ENCODE measurements at places on chromosomes 1 and 21.

GRCh38 chr1:154595621-154596020 is 12.4 kb downstream of the ADAR start:
- DNase-seq = no peak

- no peak for DNase-seq
Measured at GRCh38 chr1:58256041-58256440, 290.5 kb downstream of the OMA1 start.

DNA sequence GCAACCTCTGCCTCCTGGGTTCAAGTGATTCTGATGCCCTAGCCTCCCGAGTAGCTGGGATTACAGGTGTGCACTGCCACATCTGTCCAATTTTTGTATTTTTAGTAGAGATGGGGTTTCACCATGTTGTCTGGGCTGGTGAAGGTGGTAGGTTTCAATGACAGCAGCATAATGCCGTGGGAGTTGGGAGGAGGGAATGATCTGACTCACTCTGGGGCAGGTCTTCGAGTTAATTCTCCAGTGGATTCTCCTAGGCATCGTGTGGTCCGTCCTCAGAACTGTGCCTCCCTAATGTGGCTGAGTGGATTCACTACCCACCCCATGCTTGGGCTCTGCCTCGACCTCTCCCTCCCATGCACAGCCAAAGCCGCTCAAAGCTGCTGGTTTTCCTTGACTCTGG is 1.7 kb upstream of the GPR37L1 start:
- DNase-seq = no peak

GRCh38 chr1:217734973-217735372 is 103.8 kb downstream of the SPATA17 start:
- no peak for DNase-seq

GRCh38 chr1:245677461-245678240 is 522.9 kb downstream of the KIF26B start:
- DNase-seq = no peak

- no peak for DNase-seq
Measured at GRCh38 chr1:109754738-109755137, 9.0 kb downstream of the EPS8L3 start.

GRCh38 chr1:47703156-47703825 is 265.4 kb downstream of the FOXD2 start:
- no peak for DNase-seq

GRCh38 chr21:17472592-17473271 is 40.1 kb upstream of the CXADR start:
- no peak for DNase-seq

DNA sequence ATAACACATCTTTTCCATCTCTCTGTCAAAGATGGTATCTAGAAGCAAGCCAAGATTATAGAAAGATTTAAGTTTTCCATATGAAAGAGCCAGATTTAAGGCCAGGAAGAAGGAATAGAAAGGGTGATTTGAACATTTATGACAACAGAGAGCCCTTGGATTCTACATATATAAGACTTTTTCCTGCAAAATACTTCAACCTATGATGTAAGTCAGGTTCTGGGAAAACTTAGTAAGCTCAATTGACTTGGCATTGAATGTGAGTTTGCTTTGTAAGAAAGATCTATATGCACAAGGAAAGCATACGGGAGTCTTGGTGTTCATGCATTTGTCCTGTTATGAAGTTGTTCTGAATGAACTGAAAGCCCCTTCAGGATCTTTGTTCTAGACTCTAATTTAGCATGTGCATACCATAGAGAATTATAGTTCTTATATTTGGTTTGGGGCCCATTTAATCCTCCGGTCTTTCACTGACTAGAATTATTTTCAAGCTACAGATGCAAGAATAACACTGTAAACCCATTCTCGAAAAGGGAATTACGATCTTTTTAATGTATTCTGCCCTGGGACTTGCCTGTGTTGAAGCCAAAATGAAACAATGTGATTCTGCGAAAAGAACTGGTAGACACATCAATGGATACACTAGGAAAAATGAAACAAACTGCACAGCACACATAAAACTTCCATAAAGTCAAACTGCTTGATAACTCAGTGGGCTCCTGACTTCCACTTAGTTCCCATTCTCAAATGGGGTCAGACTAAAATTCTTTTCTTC is 152.8 kb downstream of the DISP1 start:
- no peak for DNase-seq

- DNase-seq = no peak
Measured at GRCh38 chr1:112997781-112998180, 41.8 kb upstream of the SLC16A1 start.

DNA sequence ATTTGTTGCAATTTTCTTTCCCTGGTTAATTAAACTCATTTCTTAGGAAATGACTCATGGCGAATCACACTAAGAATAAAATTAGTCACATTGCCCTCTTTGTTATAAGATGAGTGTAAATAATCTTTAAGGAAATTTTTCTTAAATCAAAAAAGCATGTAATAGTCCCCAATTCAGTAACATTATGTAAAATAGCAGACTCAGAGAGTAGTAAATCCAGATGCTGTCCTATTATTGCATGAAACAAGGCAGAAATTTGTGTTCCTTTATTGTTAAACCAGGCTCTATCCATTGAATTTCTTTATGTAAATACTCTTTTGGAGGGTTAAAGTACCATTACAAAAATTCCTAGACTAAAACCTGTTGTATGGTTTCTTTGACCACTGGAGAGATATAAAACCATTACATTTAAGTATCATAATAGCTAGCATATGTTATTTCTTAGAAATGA is 154.5 kb upstream of the C1orf87 start:
- no peak for DNase-seq

DNA sequence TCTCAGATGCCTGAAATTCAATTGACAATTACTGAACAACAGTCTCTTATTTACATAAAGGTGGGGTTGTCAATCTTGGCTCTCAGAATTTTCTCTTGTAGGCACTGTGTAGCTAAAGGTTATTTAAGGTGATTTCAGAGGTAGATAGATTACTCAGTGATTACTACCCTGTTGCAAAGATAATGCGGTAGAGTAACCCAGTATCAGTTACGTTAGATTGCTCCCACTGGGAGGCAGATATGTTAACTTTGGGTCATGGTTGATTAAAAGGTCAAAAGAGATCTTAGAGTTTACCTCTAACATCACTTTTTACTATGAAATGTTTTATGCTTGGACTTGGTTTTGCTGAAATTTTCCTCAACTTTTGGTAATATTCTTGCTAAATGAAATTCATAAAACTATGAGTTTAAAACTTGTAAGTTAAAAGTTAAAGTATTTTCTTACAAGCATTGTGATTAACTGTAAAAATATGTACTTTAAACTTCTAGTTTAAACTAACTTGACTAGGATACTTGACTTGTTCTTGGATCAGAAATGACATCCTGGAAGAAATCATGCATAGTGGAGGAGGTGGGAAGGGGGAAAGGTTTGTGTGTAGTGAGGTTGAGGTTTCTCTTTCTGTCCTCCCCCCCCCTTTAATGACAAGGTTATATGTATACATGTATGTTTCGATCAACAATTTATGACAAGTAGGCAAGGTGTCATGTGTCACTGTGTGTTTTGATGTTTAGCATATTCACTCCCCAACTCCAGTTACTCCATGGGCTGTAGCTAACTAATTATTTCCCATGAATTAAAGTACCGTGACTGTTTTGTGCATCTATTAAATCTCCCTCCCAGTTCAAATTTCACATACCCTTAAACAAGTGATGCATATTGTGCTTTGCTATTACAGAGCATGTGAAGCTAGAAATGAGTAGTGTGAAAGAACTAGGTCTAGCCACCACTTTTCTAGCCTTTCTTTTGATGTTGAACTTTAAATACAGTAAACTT is 2.9 kb downstream of the LAMC1 start:
- no peak for DNase-seq

DNA sequence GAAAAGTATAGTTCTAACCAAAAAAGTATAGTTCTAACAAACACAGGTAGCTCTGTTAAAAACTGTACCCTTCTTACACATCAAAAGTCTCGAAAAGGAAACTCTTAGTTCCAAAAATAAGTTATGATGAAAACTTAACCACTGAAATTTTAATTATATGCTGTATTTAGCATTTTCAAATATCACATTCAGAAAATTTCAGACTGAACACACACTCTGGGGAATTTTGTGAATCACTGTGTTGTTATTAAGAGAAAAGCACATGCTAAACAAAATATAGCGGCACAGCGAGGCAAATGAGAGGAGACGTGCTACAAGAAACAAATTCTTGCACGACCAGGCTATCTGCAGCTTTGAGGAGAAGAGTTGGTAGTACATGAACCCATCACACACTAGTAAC is 30.4 kb downstream of the VAV3 start:
- no peak for DNase-seq

DNA sequence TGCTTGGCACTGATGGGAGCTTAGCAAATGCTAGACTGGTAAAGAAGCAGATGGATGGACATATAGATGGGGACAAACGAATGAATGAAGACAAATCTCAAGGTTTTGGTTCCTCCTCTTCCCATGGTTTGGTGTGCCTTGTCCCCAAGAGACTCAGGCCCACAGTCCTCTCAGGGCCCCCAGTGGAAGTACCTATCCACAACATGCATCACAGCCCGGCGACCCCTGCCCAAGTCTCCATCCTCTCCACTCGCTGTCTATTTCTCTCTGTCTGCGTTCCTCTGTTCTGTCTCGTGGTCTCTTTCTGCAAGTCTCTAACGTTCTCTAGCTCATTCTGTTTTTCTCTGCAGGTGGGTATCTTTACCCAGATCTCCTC is 85.8 kb downstream of the GLIS1 start:
- no peak for DNase-seq

DNA sequence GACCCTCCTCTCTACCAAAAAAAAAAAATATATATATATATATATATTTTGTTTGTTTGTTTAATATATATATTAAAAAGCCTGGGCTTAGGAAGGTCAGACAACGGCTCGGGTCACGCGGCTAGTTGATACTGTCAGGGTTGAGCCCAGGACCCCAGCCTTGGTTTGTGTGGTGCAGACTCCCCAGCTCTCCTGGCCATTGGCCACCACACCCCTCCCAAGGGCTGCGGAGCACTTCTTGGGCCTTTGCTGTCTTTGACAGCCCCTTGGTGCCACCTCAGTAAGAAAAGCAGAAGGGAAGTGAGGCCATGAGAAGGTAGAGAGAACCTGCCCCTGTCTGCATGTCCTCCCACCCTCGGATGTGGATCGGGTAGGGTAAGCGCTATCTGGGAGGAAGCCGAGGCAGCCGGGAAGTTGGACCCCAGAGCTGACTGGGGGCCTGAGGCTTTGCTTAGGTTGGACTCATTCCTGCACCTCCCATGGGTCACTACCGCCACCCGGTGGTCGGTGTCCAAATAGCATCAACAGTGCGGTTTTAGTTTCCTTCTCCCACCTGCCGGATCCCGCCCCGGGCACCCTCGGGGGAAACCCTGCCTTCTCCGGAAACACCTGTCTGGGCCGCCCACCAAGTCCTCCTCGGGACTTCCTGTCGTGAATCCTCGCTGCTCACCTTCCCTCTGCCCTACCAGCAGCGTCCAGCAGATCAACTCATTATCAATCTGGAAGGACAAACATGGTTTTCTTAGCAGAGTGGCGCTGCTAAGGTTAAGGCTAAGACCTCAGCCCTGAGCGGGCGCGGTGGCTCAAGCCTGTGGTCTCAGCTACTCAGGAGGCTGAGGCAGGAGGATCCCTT is 29.8 kb upstream of the GNPAT start:
- DNase-seq = peak; percentile 90

GRCh38 chr1:52404975-52405338 is 555 bp downstream of the PRPF38A start:
- DNase-seq = no peak

- no peak for DNase-seq
Measured at GRCh38 chr1:150777544-150777943, 12.0 kb upstream of the CTSS start.

GRCh38 chr1:51421964-51422363 is 91.6 kb upstream of the TTC39A start:
- DNase-seq = no peak

DNA sequence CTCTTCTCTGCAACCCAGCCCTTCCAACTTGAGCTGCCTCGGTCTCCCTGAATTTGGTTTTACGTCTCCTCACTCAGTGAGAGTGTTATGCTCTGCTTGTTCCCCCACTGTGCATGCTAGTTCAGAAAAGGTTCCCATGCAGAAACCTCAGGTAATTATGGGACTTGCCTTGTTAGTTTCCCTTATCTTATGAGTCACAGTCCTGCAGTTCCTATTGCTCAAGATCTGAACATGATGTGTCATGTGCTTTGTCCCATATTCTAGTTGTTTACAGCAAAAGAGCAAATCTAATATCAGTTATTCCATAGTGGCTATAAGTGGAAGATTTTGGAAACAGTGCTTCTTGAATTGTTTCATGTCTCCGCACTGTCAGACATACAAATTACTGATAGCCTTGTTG is 74.4 kb downstream of the DUSP10 start:
- DNase-seq = no peak

GRCh38 chr1:8082945-8083344 is 56.8 kb upstream of the ERRFI1 start:
- DNase-seq = no peak

DNA sequence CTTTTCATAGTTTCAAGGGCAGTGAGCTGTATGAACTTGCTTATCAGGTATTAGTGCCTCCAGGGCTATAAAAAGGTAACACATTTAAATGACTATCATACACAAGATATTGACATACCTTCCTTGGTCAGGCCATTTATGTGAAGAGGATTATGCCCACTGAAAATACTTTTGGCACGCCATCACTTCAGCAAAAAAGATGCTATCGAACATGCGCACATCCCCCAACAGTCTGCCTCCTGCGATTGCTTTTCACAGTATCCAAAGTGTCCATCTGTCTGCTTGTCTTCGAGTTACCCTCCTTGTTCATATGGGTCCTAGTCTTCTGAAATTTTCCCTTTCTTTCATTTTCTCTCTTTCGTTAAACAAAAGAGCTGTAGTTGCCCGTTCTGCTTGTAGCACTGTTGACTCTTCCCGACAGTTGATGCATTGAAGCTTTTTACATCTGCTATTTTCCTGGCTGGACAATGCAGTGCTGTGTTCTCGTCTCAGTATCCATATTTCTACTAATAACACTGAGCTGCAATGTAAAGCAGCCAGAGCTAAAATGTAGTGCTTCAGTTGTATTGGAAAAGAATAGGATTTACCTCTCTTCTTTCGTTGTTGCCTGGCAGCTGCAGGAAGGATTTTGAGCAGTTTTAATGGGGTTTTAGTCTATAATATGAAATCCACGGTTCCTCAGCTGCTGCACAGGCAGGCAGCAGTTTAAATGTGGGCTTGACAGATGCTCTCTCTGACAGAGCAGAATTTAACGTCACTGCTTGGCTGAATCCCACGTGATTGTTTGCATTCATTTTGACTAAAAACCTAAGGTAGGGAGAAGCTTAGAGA is at the start of gene B3GALT2:
Gene B3GALT2 (minus strand): TSS at position 713 of the 831 bp plus-strand sequence. CDS start 5,051 bp downstream, outside the sequence.
- no peak for DNase-seq

GRCh38 chr1:67771152-67771551 is 62.1 kb downstream of the GNG12 start:
- DNase-seq = no peak

GRCh38 chr1:230493264-230493663 is 67.1 kb upstream of the PGBD5 start:
- DNase-seq = no peak
